ENCODE measurements at places on chromosomes 12 and 14. TPM values are rescaled to one million over a fixed set of nuclear protein-coding genes. Genes with fewer than 3 reads are reported as not detected.

CLEC2D gene
- 2.8 TPM for total RNA-seq

TEX52 gene
- not detected for total RNA-seq

GRCh38 chr12:74412606-74413230 lies 124.9 kb upstream of the ATXN7L3B start:
- peak; percentile 20 for DNase-seq

DNA sequence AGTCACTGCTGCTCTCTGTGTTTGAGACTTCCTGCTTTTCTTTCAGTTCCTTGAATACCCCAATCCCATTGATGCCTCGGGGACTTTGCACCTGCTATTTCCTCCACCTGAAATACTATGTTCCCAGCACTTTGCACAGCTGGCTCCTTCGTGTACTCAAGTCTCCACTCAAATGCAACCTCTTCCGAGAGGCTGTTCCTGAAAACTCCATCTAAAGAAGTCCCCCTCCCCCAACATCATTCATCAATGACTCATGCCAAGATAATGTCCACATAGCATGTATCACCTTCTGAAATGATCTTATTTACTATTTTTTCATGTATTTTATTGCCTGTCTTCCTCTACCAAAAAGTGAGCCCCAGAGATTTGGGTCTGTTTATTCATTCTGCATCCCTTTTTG lies 48.6 kb downstream of the HSPB8 start:
- DNase-seq, result peak; percentile 5

DNA sequence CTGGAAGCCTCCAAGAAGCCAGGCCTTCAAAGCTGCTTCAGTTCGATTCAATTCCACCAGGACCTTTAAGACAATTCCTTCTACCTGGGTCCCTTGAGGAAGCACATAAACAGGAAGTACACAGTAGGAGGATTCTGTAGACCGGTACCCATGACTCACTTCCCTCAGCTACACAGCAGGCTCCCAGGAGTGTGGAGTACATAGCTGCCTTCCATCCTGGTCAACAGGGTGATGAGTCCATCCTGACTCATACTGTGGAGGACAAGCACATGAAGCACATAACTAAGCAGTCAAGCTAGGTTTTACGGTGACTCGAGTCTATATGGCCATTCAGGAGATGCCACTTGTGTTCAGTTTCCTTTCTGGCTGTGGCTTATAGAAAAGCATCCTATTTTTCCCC lies 197.6 kb upstream of the RBM19 start:
- DNase-seq, result peak; percentile 26

DNA sequence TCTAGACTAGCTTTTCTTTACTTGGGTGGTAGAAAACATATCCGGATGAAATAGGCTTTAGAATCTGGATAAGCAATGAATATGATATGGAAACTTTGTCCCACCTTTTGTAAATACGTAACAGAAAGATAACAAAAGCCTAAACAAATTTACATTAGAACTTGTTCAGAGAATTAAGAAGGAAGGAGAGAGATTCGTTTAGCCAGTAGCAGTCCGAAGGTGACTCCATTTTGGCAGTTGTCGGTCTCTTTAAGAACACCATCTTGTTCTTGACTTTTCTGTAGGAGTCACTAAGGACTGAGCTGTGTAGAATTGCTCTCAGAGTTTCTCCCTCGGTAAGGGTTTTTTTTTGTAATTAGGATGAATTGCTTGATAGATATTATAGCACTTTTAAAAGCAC lies 475.1 kb downstream of the PCNX1 start:
- no peak for DNase-seq

- DNase-seq, result no peak
These were observed 135.1 kb downstream of the SLC38A1 start for GRCh38 chr12:46133751-46134150.
